LoVo (cell line): ENCODE measurements at places on chromosomes 7 and 10.

DNA sequence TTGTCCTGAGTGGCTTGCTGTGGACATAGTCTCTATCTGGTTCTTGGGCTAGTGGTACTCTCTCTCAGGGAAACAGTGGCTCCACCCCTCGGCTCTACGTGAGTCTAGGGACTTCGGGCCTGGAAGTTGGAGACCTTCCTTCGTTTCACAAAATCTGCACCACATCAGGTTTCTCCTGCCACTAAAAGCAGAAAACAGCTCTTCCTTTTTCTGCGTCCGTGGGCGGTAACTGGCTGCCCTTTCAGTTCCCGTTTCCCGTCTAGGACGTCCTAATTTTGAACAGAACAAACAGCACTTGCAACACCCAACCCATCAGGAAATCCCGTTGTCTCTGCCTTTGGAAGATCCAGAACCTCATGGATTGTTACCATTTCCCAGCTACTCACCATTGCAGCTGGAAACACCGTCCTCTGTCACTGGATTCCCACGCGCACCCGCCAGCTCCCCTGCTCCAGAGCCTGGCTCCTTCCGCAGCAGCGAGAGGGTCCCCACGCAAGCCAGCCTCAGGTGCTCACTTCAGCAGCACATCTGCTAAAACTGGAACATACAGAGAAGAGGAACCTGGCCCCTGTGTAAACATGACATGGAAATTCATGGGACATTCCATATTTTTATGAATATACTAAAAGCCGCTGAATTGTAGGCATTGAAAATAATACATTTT, 311.4 kb upstream of the AKR1E2 start:
- DNase-seq: no peak

DNA sequence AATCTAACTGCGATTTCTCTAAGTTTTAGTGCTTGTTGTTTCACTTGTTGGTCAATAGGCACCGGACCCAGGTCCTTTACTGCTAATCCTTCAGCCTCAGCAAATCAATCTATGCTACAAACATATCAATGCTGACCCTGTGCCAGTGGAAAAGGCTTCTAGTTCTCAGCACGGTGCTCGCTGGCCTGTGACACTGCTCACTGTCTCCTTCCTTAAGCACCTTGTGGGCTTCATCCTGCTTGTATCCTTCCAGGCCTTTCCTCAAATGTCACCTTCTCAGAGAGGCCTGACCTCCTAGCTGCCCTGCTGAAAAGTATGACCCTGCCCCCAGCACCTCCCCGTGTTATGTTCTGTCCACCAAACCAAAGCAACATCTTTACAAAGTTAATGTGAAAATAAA, 201.2 kb upstream of the FRMD4A start:
- DNase-seq: no peak

DNA sequence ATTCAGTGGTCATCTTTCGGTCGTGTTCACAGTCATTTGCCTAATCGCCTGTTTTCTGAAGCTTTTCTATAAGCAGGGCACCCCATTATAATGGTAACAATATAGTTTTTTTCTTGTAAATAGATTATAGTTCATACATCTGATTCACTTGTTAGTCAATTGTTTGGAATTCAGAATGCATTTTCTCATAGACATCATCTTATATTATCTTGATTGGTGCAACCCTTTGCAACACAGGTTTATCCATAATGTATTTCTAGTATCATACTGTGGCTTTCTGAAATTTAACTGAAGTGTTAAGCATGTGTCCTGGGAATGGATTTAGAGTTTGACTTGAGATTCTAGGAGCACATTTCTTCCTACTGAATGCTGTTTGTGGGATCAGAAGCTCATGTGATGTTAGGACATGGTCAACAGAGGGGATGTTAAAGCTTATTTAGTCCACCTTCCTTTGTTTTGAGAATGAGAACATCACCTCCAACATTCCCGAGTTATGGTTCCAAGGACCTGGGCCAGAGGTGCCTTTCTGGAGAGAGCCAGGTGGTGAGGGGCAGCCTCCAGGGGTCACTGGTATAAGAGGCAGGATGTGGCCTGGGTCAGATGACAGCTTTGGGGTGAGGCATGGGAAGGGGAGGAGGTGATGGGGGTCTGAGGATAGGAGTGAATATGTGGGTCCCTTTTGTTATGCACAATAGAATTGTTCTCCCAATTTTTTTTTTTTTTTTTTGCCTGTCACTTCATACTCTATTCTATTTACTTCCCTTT, 415.6 kb downstream of the EXOC4 start:
- DNase-seq: no peak

- DNase-seq: peak; percentile 51
Measured at GRCh38 chr7:39589323-39590111, 23.3 kb downstream of the YAE1 start.

DNA sequence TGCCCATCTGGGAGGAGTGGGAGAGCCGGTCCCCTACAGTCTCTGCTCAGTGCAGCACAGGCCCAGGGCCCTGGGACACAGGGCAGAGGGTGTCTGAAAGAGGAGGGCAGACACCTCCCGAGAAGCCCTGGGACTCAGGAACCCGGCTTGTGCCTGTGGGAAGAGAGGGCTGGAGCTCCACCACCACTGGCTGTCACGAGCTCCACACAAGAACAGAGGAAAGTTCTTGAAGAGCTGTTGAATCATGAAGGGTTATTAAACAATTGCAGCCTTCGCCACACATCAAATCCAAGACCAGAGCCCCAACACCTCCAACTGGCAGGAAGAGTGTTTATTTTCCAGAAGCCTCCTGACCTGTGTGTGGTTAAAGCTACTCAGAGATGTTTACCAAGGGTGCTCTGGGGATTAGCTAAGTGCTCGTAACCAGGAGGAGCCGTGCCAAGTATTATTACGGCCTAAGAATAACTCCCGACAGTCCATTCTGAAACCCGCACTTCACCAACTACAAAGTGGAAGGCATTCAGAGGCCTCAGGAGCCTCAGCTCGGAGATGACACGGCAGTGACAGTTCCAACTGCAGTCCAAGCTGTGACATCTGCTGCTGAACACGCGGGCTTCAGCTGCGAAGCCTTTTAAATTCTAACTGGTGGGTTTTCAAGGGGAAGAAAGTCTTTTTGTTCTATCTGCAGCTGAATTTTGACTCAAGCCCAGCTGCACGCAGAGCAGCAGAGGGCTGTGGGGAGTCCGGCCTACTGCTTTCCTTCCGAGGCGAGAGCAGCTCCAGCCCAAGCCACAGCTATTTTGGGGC, 75.1 kb downstream of the MAD1L1 start:
- peak; percentile 82 for DNase-seq

DNA sequence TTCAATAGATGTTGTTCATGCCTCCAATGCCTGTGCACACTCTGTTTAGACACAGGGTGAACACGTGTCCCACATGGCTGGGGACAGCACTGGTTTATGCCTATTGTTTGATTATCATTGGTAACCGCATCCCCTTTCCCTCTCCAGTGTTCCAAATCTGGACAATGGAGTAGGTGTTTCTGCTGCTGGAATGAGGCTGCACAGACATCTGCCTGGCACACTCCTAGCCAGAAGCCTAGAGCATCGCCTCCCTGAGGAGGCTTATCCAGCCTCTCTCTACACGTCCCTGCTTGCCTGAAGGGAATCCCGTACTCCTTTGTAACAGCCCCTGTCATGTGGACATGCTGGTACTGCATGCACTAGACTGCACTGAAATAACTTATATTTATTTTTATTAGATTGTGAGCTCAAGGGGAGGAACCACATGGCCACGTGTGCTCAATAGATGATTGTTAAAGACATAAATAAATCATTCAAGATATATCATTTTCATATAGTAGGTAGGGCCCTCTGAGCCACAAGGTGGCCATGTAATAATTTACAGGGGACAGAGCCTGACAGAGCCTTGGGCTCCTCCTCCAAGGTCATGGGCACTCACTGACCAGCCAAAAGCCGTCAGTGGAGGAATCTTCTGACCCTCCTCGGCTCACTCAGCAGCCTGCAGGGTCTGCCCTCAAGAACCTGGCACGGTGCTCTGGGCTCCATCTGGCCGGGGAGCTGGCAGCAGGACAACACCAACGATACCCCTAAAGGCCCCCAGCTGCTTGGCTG, 310.9 kb upstream of the ZNF32 start:
- no peak for DNase-seq

- DNase-seq: no peak
Measured at GRCh38 chr10:69047111-69047832, 40.6 kb upstream of the SRGN start.

- no peak for DNase-seq
Measured at GRCh38 chr7:158473946-158474345, 113.7 kb downstream of the PTPRN2 start.

DNA sequence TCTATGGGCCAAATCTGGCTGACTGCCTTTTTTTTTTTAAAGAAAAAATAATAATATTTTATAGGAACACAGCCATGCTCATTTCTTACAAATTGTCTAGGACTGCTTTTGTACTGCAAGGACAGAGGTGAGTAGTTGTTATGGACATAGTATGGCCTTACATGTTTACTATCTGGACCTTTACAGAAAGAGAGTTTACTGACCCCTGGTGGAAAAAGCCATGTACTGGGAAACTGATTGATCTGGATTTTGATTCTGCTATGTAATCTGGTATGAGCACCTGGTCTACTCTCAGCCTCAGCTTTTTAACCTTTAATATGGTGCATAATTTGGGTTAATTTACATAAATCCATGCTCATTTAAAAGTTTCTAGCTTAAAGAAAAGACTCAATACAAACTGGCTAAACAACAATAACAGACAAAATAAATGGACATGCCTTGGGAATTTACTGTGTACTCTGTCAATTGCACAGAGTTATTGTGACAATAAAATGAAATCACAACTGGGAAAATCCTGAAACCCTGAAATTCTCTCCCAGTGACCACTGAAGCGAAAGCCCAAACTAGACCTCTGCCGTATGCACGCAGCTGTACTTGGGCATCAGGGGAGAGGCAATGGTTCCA, 260.7 kb downstream of the BMPER start:
- no peak for DNase-seq

GRCh38 chr7:102890292-102890970, 22.4 kb upstream of the LRRC17 start:
- no peak for DNase-seq

- DNase-seq: peak; percentile 52
Measured at GRCh38 chr10:97542169-97543024, 30.2 kb upstream of the ANKRD2 start.

DNA sequence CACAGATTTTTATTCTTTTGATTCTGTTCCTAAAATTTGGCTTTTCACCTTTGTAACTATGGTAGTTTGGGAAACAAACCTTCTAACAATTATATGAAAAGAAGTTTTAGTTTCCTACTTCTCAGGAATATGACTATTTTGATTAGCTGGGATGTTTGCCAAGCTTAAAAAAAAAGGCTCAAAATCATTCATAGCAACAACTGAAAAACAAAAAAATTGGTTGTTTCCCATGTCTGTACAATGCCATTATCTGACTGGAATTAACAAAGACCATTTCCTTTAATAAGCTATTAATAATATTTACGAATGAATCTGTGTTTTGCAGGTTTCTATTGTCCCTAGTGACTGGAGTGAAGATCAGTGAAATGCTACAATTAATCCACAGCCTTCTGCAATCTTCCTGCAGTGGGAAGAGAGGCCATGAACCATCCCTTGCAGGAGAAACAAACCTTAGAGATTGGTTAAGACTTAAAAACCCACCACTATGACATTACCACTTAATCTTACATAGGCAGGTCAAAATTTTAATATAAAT, 4.2 kb downstream of the PURB start:
- DNase-seq: no peak

GRCh38 chr10:86905429-86905828, 52.0 kb downstream of the MMRN2 start:
- no peak for DNase-seq

DNA sequence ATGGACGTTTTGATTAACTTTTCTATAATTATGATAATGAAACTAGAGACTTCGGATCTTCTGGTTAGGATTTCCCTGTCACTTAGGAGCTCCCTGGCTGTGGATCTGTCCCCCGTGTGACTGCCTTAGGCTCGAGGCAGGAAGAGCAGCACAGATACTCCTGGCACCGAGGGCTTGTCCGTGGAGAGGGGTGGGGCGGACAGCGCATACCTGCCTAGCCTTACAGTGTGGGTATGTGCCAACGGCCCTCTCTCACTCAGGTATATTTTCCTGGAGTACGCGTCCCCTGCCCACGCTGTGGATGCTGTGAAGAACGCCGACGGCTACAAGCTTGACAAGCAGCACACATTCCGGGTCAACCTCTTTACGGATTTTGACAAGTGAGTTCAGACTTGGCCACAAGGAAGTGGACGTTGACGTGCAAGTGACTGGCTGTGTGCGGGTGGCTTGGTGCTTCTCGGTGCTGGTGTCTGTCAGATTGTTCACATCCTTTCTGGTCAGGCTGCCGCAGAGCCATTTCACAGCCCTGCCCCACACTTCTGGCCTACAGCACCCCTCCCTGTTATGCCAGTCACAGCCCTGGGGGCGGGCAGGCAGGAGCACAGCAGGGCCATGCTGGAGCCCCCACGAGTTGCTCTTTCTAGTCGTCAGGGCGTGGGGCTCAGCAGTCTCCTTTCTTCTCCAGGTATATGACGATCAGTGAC, 7.9 kb downstream of the EIF3B start:
- DNase-seq: no peak

- no peak for DNase-seq
Measured at GRCh38 chr7:121167971-121168370, 160.8 kb upstream of the WNT16 start.

GRCh38 chr7:98221611-98222532, 10.6 kb downstream of the BHLHA15 start:
- no peak for DNase-seq

GRCh38 chr10:71962901-71963300, 1.3 kb upstream of the CHST3 start:
- DNase-seq: no peak
